Activated gamma-delta T cell (primary cell): ENCODE measurements at places on chromosomes 13 and 19.

- no peak for DNase-seq
These were observed 43.2 kb upstream of the ERICH6B start for GRCh38 chr13:45658586-45659235.

DNA sequence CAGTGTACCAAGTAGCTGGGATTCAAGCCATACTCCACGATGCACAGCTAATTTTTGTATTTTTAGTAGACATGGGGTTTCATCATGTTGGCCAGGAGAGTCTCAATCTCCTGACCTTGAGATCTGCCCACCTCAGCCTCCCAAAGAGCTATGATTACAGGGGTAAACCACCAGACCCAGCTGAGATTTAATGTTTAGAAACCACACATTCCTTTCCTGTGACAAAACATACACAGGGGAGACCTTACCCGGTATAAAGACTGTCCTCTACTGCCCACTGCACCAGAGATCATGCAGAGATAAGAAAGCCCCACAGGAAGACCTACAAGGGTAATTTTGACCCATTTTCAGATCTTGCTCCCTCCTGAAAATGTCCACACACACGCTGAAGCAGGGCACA is 22.8 kb upstream of the ZNF83 start:
- no peak for DNase-seq

- no peak for DNase-seq
These were observed 28.7 kb upstream of the EPHX3 start for GRCh38 chr19:15260939-15261338.

- DNase-seq: no peak
These were observed 290.0 kb downstream of the PCDH9 start for GRCh38 chr13:66940113-66940512.

- no peak for DNase-seq
These were observed 80.9 kb upstream of the DOCK9 start for GRCh38 chr13:99058527-99059495.

GRCh38 chr13:42028113-42028799 is 20.2 kb upstream of the DGKH start:
- no peak for DNase-seq

- no peak for DNase-seq
These were observed 68.0 kb upstream of the GPR183 start for GRCh38 chr13:99374994-99375737.

DNA sequence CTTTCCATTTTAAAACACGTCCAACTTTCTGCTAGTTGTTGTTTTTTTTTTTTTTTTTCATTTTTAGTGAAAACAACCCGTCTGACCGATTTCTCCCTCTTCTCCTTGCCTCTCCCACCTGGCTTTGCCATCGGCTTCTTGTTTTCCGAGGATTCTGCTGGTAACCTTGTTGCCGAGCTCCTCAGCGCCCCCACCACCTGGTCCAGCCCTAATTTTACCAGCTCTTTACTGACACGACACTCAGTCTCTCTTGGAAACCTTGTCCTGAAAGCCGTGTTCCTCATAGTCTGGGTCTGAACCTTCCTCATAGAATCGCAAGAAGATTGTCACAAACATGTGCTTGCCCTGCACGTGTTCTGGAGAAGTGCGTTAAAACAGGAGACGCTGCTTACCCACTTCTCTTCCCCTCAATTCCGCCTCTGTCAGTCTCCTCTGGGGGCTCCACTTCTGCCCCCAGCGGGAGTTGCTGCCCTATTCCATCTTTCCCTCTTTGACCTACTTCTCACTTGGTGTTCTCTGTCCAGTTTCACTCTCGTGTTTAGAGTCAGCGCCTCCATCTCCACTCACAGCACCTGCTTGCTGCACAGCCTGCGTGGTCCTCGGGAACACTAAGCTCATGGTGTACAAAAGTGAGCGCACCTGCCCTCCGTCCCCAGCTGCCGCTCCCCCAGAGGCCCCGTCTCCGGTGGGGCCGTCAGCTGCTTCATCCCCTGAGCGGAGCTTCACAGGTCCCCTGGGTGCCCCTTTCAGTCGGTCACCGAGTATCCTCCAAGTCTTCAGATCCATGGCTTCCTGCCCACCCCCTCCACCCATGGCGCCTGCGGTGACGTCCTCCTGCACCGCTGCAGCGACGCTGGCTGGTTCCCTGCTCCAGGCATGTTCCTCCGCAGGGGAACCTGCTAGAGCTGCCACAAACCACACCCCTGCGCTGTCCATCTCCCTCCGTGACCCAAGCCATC is 65.1 kb downstream of the TM9SF2 start:
- DNase-seq: no peak

DNA sequence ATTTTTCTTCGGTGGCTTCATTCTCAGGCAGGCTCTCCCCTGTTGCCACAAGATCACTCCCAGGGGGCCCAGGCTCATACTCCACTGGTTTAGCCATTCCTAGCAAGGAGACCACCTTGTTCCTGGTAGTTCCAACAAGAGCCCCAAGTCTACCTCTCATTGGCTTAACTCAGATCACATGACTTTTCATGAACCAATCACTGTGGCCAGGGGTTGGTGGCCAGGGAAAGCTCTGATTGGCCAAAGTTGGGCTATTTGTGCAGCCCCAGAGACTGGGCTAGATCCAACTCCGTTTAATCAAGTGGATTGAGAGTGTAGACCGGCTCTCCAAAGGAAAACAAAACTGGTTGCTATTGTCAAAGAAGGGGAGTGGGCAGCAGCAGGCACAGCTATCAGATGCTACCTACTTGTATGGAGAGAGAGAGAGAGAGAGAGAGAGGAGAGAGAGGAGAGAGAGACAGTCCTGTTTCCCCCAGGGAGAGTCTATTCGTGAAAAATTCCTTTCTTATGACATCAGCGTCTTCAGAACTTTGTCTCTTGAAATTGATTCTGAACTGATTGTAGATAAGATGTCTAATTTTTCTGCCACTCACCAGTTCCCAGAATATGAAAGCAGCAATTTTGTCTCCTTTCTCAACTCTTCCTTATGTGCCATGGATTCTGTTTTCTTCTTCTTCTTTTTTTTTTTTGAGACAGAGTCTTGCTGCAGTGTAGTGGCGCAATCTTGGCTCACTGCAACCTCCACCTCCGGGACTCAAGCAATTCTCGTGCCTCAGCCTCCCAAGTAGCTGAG is 5.9 kb downstream of the CEACAM19 start:
- no peak for DNase-seq
